ENCODE measurements at places on chromosomes 5 and 9.

- DNase-seq = no peak
Measured at GRCh38 chr9:18056269-18056992, 417.5 kb upstream of the ADAMTSL1 start.

GRCh38 chr5:92283521-92283920, 900.4 kb upstream of the ARRDC3 start:
- no peak for DNase-seq

DNA sequence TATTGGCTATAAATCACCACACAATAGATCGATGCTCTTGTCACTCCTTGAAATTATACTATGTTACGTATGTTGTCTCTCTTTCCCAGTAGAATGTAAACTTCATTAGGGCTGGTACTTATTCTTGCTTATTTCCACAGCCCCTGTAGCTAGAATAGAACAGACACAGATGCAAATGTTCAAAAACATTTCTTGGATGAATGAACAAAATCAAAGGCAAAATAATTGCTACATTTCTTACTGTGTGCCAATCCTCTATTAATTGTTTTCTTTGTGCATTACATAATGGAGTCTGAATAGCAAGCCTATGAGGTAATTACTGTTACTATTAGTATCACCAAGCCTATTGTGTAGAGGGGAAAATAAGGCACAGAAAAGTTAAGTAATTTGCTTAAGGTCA, 725 bp upstream of the OR13C2 start:
- DNase-seq = no peak

- DNase-seq = no peak
Measured at GRCh38 chr9:98727428-98727827, 18.7 kb upstream of the GABBR2 start.

- no peak for DNase-seq
Measured at GRCh38 chr9:85713897-85714296, 27.9 kb downstream of the AGTPBP1 start.

DNA sequence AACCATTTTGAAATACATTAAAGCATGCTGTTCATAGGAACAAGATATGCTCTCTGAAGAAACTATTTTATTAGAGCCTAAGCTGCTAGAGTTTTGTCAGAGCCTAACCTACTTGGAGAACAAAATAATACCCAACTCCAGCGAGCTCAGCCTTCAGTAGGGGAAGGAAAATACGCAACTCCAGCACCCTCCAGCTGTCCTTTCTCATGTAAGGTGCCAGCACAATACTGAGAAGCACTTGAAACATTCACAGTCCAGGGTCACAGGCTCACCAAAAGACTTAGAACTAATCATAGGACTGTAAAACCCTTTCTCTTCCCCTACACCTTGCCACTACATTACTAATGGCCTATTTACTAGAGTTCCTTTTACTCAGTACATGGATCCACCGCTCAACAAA, 18.9 kb downstream of the DPYSL3 start:
- DNase-seq = no peak

- no peak for DNase-seq
Measured at GRCh38 chr9:113513536-113513935, 50.0 kb downstream of the RGS3 start.

- no peak for DNase-seq
Measured at GRCh38 chr5:150082889-150083288, 3.5 kb downstream of the CSF1R start.

Measured in CD4-positive, alpha-beta T cell treated with Interleukin-2 at 100 ng/mL for 4 hours (primary cell).